ENCODE measurements at places on chromosomes 3 and 15.

DNA sequence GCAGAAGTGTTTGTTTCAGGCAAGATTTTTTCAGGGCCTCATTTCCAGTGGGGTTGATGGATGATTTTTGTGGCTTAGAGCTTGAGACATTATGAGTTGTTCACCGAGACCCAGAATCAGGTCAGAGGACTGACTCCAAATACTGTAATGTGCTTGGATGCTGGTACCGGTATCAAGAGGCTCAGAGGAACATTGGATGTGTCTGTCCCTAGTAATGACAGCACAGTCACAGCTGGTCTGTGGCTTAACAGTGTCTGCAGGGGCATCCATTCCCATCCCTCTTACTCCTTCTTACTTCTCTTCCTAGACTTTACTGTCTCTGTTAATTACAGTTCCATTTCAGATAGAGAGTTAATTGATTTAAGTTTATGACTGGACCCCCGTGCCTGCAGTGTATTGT is 107.8 kb downstream of the PTPRG start:
- H3K27ac ChIP-seq, result no peak overlapping the region
- DNase-seq, result no peak
- H3K4me3 ChIP-seq, result no peak overlapping the region
- no peaks in the 10 kb centered on the region for H3K27me3 ChIP-seq
- no peaks in the 10 kb centered on the region for H3K4me1 ChIP-seq
- no peaks in the 10 kb centered on the region for H3K36me3 ChIP-seq

GRCh38 chr3:36446276-36446675 is 66.0 kb downstream of the STAC start:
- H3K36me3 ChIP-seq, result no peaks in the 10 kb centered on the region
- no peaks in the 10 kb centered on the region for H3K4me1 ChIP-seq
- no peaks in the 10 kb centered on the region for H3K27me3 ChIP-seq
- H3K27ac ChIP-seq, result no peak overlapping the region

- H3K4me3 ChIP-seq, result no peak overlapping the region
- H3K4me1 ChIP-seq, result peaks cover 22% of the 10 kb centered on the region
- H3K27ac ChIP-seq, result no peak overlapping the region
Measured at GRCh38 chr3:150030841-150031240, 60.1 kb upstream of the PFN2 start.

DNA sequence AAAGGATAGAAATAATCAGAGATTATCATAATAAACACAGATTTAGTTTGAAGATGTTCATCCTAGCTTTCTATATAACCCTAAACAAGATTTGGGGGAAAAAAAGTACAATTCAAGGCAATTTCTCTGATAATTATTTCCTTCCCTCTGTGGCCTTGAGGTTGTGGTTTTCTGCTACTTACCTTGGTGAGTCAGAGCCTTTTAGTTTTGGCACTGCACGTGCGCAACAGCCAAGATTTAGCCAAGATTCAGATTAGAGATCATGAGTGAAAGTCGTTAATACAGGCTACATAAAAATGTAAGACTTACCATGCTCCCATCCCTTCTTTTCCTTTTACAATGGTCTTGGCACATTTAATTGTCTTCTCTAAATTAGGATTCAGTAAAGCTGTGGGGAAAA is 6.7 kb downstream of the LYZL4 start:
- H3K27ac ChIP-seq, result no peak overlapping the region
- H3K4me3 ChIP-seq, result no peak overlapping the region
- H3K36me3 ChIP-seq, result no peaks in the 10 kb centered on the region
- DNase-seq, result no peak
- no peaks in the 10 kb centered on the region for H3K27me3 ChIP-seq

GRCh38 chr15:98289747-98290146 is 329.2 kb downstream of the ARRDC4 start:
- no peaks in the 10 kb centered on the region for H3K36me3 ChIP-seq
- H3K4me1 ChIP-seq, result no peaks in the 10 kb centered on the region
- no peak overlapping the region for H3K27ac ChIP-seq
- peaks cover 13% of the 10 kb centered on the region for H3K27me3 ChIP-seq

DNA sequence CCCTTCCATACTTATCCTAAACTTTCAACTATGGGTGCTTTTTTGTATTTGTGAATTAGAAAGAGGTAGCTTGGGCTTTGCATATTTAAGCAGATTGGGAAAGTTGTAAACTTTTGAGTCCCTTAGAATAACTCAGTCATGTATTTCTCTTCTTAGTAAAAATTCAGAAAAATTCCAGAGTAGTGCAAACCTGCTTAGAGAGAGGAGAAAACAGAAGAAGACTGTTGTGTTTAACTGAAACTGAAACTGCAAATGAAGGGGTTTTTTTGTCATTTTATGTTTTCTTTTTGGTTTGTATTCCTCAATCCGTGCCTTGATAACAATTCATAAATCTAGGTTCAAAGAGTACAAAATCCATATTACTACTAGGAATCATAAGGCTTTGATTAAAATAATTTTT is 31.3 kb downstream of the CD200 start:
- H3K4me3 ChIP-seq, result no peak overlapping the region
- DNase-seq, result no peak
- no peak overlapping the region for H3K27ac ChIP-seq
- H3K27me3 ChIP-seq, result no peaks in the 10 kb centered on the region
- no peaks in the 10 kb centered on the region for H3K4me1 ChIP-seq
- H3K36me3 ChIP-seq, result peaks cover 52% of the 10 kb centered on the region

GRCh38 chr15:56168394-56168793 is 75.3 kb downstream of the RFX7 start:
- no peaks in the 10 kb centered on the region for H3K4me1 ChIP-seq
- H3K4me3 ChIP-seq, result no peak overlapping the region
- no peaks in the 10 kb centered on the region for H3K27me3 ChIP-seq

DNA sequence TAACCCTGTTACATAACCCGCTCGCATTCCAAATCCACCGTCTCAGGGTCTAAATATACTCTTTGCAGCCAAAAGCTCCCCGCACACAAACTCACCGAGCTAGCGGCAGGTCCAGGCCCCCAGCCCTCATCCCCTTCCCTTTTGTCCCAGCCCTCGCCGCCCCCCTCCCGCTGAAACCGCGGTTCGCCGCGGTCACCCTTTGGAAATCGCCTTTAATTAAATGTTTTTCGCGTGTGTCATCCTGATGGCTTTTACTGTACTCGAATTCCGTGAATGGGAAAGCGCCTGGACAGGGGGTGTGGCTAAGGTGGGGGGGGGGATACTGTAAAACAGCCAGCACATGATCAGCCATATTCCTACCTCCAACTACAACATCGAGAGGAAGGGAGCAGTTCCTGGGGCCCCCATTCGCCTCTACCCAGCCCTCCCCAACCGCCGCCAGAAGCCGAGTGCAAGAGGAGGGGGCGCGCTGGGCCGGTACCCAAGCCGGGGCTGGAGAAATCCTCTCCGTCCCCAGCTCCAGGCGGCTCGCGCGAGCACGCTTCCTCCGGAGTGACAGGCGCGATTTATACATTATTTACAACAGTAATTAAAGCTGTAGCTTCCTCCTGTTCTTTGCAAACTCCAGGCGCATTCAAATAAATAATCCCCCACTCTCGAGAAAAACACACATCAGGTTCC is 1.7 kb downstream of the RORA start:
- no peaks in the 10 kb centered on the region for H3K27me3 ChIP-seq
- H3K4me1 ChIP-seq, result no peaks in the 10 kb centered on the region
- H3K27ac ChIP-seq, result no peak overlapping the region
- no peaks in the 10 kb centered on the region for H3K36me3 ChIP-seq
- peak overlapping the region; percentile 66 for H3K4me3 ChIP-seq

GRCh38 chr15:97967881-97968280 is 7.4 kb downstream of the ARRDC4 start:
- DNase-seq, result no peak
- no peaks in the 10 kb centered on the region for H3K27me3 ChIP-seq
- H3K4me3 ChIP-seq, result no peak overlapping the region
- H3K36me3 ChIP-seq, result 0 out of 2 replicates have a peak, but pooled peaks cover 2% of the 10 kb centered on the region
- no peak overlapping the region for H3K27ac ChIP-seq

DNA sequence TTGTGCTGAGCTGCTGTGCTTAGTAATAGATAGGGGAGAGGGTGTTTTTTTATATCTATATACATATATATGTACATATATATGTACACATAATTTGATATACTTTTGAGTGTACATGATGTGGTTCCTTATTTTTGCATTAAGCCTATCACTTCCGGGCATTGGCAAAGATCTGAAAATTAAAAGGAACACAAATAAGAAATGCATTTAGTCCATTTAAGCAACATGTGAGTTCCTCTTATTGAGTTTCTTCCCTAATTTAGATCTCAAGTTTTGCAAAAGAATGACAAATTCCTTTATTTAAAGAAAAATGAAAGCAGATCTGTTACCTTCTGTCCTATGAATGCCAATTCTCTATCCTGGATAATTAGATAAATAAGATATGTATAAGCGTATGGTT is 435.1 kb downstream of the LPP start:
- H3K4me1 ChIP-seq, result no peaks in the 10 kb centered on the region
- H3K27ac ChIP-seq, result no peak overlapping the region
- H3K4me3 ChIP-seq, result no peak overlapping the region
- no peaks in the 10 kb centered on the region for H3K36me3 ChIP-seq
- H3K27me3 ChIP-seq, result no peaks in the 10 kb centered on the region
- no peak for DNase-seq

- DNase-seq, result no peak
- 0 out of 2 replicates have a peak, but pooled peaks cover 3% of the 10 kb centered on the region for H3K4me1 ChIP-seq
- H3K4me3 ChIP-seq, result no peak overlapping the region
- no peak overlapping the region for H3K27ac ChIP-seq
- no peaks in the 10 kb centered on the region for H3K27me3 ChIP-seq
- no peaks in the 10 kb centered on the region for H3K36me3 ChIP-seq
Measured at GRCh38 chr15:94723801-94724200, 492.4 kb downstream of the MCTP2 start.

- no peak overlapping the region for H3K27ac ChIP-seq
- peaks cover 3% of the 10 kb centered on the region for H3K4me1 ChIP-seq
- H3K36me3 ChIP-seq, result peaks cover 5% of the 10 kb centered on the region
- DNase-seq, result peak; percentile 88
- no peaks in the 10 kb centered on the region for H3K27me3 ChIP-seq
- no peak overlapping the region for H3K4me3 ChIP-seq
Measured at GRCh38 chr3:185807445-185808068, 17.3 kb downstream of the IGF2BP2 start.

GRCh38 chr3:139654637-139655365 is 23.0 kb downstream of the NMNAT3 start:
- H3K27me3 ChIP-seq, result no peaks in the 10 kb centered on the region
- no peak overlapping the region for H3K27ac ChIP-seq
- no peak overlapping the region for H3K4me3 ChIP-seq
- DNase-seq, result no peak
- H3K4me1 ChIP-seq, result peaks cover 7% of the 10 kb centered on the region

GRCh38 chr3:2535206-2535605 is 436.5 kb downstream of the CNTN4 start:
- no peaks in the 10 kb centered on the region for H3K36me3 ChIP-seq
- H3K4me3 ChIP-seq, result no peak overlapping the region
- H3K4me1 ChIP-seq, result no peaks in the 10 kb centered on the region
- no peak overlapping the region for H3K27ac ChIP-seq
- no peak for DNase-seq

DNA sequence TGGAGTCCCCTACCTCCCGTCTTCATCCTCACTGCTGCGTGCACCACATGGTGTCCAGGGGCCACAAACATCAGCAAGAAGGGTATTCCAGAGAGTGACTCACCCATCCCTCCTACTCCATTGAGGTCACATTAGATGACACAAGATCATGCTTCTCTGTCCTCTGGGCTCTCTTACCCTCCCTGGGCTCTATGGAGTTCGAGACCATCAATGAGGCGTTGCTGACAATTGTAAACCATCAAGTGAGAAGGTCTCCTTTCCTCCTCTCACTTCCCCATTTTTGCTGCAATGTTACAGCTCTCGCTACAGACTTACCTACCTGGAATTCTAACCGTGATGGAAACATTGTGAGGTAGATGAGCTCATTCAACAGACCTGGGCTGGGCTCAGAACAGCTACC is 51.7 kb downstream of the HMCES start:
- no peaks in the 10 kb centered on the region for H3K4me1 ChIP-seq
- H3K27me3 ChIP-seq, result no peaks in the 10 kb centered on the region
- H3K4me3 ChIP-seq, result no peak overlapping the region
- H3K27ac ChIP-seq, result no peak overlapping the region
- no peak for DNase-seq

DNA sequence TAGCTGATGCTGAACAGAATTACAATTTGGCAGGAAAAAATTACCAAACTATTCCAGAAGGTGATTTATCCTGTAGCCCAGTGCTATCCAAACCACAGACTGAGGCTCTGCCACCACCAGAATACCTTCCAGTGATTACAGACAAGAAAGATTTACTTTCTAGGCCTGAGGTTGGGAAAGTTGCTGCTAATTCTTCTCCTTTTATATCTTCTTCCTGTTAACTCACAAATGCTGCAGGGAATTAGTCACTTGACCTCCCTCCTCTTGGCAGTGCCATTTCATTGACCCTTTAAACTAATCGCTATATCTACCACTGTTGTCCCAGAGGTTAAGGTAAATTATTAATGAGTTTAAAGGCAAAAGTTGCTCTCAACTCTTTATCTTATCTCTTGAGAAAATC is 118.4 kb downstream of the CTNNB1 start:
- no peak overlapping the region for H3K4me3 ChIP-seq
- no peaks in the 10 kb centered on the region for H3K27me3 ChIP-seq
- DNase-seq, result no peak
- H3K36me3 ChIP-seq, result no peaks in the 10 kb centered on the region
- no peak overlapping the region for H3K27ac ChIP-seq

DNA sequence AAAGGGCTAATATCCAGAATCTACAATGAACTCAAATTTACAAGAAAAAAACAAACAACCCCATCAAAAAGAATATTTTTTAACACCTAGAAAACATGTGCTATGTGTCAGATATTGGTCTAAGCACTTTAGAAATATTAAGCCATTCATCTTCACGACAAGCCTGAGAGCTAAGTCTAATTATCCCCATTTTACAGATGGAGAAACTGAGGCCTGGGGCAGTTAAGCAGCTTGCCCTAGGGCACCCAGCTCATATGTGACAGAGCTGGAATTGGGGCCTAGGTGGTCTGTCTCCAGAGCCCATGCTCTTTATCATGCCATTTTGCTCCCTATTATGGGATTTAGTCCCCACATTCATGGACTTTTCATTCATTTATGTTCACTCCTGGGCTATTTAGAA is 92.8 kb downstream of the CYP19A1 start:
- no peaks in the 10 kb centered on the region for H3K27me3 ChIP-seq
- H3K27ac ChIP-seq, result no peak overlapping the region
- DNase-seq, result no peak
- 0 out of 2 replicates have a peak, but pooled peaks cover 2% of the 10 kb centered on the region for H3K4me1 ChIP-seq
- no peak overlapping the region for H3K4me3 ChIP-seq
- no peaks in the 10 kb centered on the region for H3K36me3 ChIP-seq

- H3K36me3 ChIP-seq, result no peaks in the 10 kb centered on the region
- H3K27me3 ChIP-seq, result no peaks in the 10 kb centered on the region
- no peak overlapping the region for H3K27ac ChIP-seq
- no peak for DNase-seq
Measured at GRCh38 chr3:97970156-97970555, 2.1 kb downstream of the RIOX2 start.

DNA sequence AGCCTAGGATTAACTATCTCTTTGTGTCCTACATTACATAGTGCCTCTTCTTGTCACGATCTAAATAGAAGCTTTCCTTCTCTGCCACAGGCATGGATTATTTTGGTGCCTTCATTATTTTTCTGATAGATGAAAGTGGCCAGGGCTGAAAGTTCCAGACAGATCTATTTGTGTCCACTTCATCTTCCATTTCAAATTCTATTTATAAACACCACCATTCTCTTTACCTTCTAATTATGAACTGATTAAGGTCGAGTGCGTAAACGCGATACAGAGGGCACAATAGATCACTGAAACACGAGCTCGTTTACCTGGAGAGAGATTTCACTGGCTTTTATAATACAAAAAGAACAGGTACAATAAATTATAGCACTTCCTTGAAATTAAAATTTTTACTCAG is 105.0 kb downstream of the EDEM1 start:
- no peaks in the 10 kb centered on the region for H3K36me3 ChIP-seq
- H3K27ac ChIP-seq, result no peak overlapping the region
- H3K4me3 ChIP-seq, result no peak overlapping the region
- H3K4me1 ChIP-seq, result no peaks in the 10 kb centered on the region
- no peaks in the 10 kb centered on the region for H3K27me3 ChIP-seq
- no peak for DNase-seq
